A549 treated with RU486 at 1 μM for 4 hours (cell line): ENCODE measurements at places on chromosomes 7 and 10. TPM values are rescaled to one million over a fixed set of nuclear protein-coding genes. Genes with fewer than 3 reads are reported as not detected.

Gene ITPRID1
- not detected in 5 replicates for total RNA-seq

Gene CALCR
- 0.02 TPM in 1 of 5 replicates, not detected in the others for total RNA-seq

Gene MKI67
- 60.7 to 82.4 TPM (median 72.0 TPM) in 5 replicates for total RNA-seq

Gene TNS3
- 70.9 to 83.2 TPM (median 79.9 TPM) in 5 replicates for total RNA-seq

Gene CALML3
- total RNA-seq: not detected in 5 replicates

Gene ABCB1
- 0.08 to 0.47 TPM (median 0.19 TPM) in 4 of 5 replicates, not detected in the other for total RNA-seq

Gene ADRB1
- total RNA-seq: 0.37 to 1.1 TPM (median 0.85 TPM) in 5 replicates

Gene SUN3
- 0.20 TPM in 1 of 5 replicates, not detected in the others for total RNA-seq

Gene CYP3A7
- total RNA-seq: not detected in 5 replicates

Gene XRCC2
- 3.3 to 6.4 TPM (median 5.7 TPM) in 5 replicates for total RNA-seq

Gene RBP4
- 5.1 to 10.4 TPM (median 9.4 TPM) in 5 replicates for total RNA-seq

Gene CLCN1
- 0.06 to 0.11 TPM in 2 of 5 replicates, not detected in the others for total RNA-seq

Gene AKR1C4
- total RNA-seq: 0.10 to 0.41 TPM (median 0.30 TPM) in 5 replicates

Gene AKR1D1
- not detected in 5 replicates for total RNA-seq

Gene TAS2R41
- total RNA-seq: not detected in 5 replicates

Gene OSBPL3
- 9.5 to 13.6 TPM (median 12.7 TPM) in 5 replicates for total RNA-seq

Gene CFAP46
- 1.1 to 1.8 TPM (median 1.3 TPM) in 5 replicates for total RNA-seq

Gene ADRA2A
- 0.05 to 0.07 TPM (median 0.06 TPM) in 4 of 5 replicates, not detected in the other for total RNA-seq

Gene CH25H
- 0.09 to 0.13 TPM in 2 of 5 replicates, not detected in the others for total RNA-seq

Gene DYDC1
- total RNA-seq: not detected in 5 replicates

Gene TMEM213
- not detected in 5 replicates for total RNA-seq

Gene ITIH5
- 0.03 to 0.13 TPM (median 0.08 TPM) in 3 of 5 replicates, not detected in the others for total RNA-seq

Gene AKR1C8
- total RNA-seq: 0.21 TPM in 1 of 5 replicates, not detected in the others

Gene CXCL12
- 0.15 to 0.17 TPM in 2 of 5 replicates, not detected in the others for total RNA-seq

Gene VAX1
- total RNA-seq: 1.2 to 1.7 TPM (median 1.4 TPM) in 5 replicates

Gene IDI2
- 0.09 TPM in 1 of 5 replicates, not detected in the others for total RNA-seq

Gene DKK1
- 328 to 429 TPM (median 377 TPM) in 5 replicates for total RNA-seq

Gene DIP2C
- 5.8 to 9.8 TPM (median 8.2 TPM) in 5 replicates for total RNA-seq

Gene SORBS1
- 0.32 to 0.69 TPM (median 0.54 TPM) in 5 replicates for total RNA-seq

Gene CPA4
- total RNA-seq: 6.5 to 9.6 TPM (median 6.8 TPM) in 5 replicates

Gene GPR26
- total RNA-seq: not detected in 5 replicates

Gene ACSM6
- total RNA-seq: not detected in 5 replicates

Gene SLC16A9
- 0.05 to 0.09 TPM (median 0.08 TPM) in 4 of 5 replicates, not detected in the other for total RNA-seq

Gene UCN3
- not detected in 5 replicates for total RNA-seq

Gene CHST15
- 7.1 to 8.3 TPM (median 7.7 TPM) in 5 replicates for total RNA-seq

Gene SLC16A12
- 0.05 TPM in 1 of 5 replicates, not detected in the others for total RNA-seq

Gene NPTX2
- 0.06 to 0.09 TPM (median 0.07 TPM) in 5 replicates for total RNA-seq

Gene PKD2L1
- total RNA-seq: 0.07 TPM in 1 of 5 replicates, not detected in the others

Gene STEAP2
- 2.8 to 4.2 TPM (median 3.7 TPM) in 5 replicates for total RNA-seq

Gene SPDYE9
- total RNA-seq: not detected in 5 replicates

Gene HHEX
- total RNA-seq: 12.5 to 16.8 TPM (median 15.9 TPM) in 5 replicates

Gene HOXA9
- 0.49 to 0.76 TPM (median 0.58 TPM) in 5 replicates for total RNA-seq

Gene SLC13A1
- total RNA-seq: not detected in 5 replicates

Gene LRIT1
- not detected in 5 replicates for total RNA-seq

Gene C10orf143
- 0.26 to 1.2 TPM (median 0.48 TPM) in 5 replicates for total RNA-seq
